ENCODE measurements at places on chromosomes 1 and 21.

- peak; percentile 92 for DNase-seq
These were observed 176.8 kb downstream of the HHIPL2 start for GRCh38 chr1:222370913-222371675.

GRCh38 chr1:44932151-44932550, 54.2 kb downstream of the EIF2B3 start:
- DNase-seq: no peak

DNA sequence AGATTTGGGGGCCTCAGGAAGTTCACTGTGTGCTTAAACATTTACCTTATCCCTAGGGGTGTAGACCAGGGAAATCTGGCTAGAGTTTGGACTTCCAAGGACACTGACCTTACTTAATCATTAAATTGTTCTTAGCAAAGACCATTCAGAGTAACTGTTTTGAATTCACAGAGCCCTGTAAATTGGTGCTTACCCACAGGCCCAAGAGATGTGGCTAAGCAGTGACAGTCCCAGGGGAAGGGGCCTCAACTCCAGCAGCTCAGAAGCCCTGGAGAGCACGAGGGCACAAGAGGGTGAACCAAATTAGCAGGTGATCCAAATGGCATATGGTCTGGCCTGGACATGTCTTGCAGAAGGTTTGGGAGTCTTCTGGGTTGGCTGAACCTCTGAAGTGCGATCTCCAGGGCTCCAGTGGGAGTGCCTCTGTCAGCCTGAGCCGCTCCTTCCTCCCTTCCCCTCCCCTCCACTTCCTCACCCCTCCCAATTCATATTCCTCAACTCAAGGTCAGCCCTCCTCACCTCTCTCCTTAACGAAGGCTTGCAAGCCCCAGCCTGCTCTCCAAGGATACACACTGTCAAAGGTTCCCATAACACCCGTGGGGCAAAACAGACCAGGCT, 4.3 kb downstream of the PAQR7 start:
- DNase-seq: no peak

- DNase-seq: no peak
These were observed 24.1 kb upstream of the TTC39A start for GRCh38 chr1:51354416-51354815.

- no peak for DNase-seq
These were observed 232.7 kb downstream of the KCNJ6 start for GRCh38 chr21:37683396-37684114.

GRCh38 chr1:230125640-230126528, 58.8 kb downstream of the GALNT2 start:
- DNase-seq: no peak

GRCh38 chr1:34236089-34236488, 59.4 kb downstream of the C1orf94 start:
- DNase-seq: no peak

- DNase-seq: no peak
These were observed 59.3 kb downstream of the FH start for GRCh38 chr1:241460098-241460873.

DNA sequence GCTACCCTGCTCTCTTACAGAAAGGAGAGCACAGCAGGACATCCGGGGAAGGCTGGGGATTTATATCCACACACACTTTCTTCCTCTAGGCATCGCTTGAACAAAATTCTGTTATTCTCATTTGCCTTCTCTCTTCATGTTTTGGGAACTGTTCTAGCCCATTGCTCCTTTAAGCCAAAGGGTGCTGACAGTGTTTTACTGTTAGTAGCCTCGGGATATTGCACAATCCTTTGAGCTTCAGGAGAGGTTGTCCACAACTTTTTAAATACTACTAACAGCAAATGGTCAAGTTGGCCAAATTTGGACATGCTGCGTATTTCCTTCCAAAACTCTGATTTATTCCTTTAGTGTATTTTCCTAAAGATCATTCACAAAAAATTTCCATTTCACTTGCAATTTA, 579.2 kb upstream of the RGS18 start:
- no peak for DNase-seq

DNA sequence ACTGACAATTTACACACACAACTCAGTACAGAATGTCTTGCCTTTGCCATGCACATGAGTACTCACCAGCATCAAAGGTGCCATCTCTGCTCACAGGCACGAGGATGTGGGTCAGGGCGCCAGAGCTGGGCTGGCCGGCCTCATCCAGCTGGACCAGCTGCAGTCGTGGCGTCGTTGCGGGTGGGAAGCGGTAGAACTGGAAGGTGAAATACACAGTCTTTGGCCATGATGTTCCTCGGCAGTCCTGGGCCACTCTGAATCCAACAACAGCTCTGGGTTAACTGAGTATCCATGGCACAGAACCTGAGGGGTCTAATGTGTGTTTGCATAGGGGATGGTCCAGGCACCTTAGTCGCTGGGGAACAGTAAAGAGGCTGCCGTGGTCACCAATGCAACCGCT, 87.7 kb downstream of the NPHP4 start:
- no peak for DNase-seq

- no peak for DNase-seq
These were observed 14.4 kb downstream of the CDK18 start for GRCh38 chr1:205518661-205519540.

- no peak for DNase-seq
These were observed 228.5 kb upstream of the C1orf174 start for GRCh38 chr1:4128616-4129015.

DNA sequence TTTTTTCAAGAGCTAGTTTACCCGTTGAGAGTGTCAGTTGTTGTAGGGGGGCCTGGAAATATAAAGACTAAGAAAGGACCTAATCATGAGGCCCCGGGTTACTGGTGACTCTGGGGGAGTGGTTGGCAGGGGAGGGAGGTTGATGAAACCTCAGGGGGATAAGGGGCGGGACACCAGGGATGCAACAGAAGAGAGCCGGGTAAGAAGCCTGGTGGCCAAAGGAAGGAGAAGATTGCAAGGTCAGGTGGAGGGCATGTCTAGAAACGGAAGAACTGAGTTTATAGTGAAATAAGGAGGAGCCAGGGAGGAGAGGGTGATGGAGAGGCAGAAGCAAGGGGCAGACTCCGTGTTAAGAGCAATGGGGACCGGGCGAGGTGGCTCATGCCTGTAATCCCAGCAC, 12.5 kb upstream of the SPOCD1 start:
- no peak for DNase-seq

GRCh38 chr21:40162075-40162474, 294.8 kb downstream of the PCP4 start:
- no peak for DNase-seq

- no peak for DNase-seq
These were observed 2.2 kb downstream of the LAD1 start for GRCh38 chr1:201396861-201397464.

DNA sequence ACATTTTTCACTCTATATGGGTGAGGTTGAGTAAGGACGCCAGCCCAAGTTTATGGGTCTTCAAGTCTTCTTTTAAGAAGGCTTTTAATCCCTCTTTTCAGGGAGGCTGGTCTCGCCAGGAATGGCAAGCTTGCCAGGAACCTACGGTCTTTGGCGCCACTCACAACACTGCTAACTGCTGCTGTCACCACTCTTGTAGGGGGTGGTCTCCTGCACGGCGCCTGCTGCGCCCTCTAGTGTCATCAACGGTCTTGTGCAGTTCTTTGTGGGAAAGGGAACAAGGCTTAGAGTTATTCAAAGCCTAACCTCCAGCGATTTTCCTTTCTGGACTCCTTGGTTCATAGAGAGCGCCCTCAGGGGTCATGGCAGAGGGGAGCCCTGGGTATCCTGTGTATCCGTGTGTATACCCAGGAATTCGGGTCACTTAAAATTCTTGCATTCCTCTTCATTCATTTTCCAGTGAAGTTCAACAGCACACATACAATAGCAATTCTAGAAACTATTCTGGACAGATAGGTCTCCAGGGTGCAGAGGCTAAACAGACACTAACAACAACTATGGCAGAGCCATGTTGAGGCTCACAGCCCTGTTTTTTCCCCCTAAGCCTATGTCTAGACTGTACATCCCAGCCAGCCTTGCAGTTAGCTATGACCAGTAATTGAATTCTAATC, 392.8 kb upstream of the CAMK1G start:
- DNase-seq: no peak

DNA sequence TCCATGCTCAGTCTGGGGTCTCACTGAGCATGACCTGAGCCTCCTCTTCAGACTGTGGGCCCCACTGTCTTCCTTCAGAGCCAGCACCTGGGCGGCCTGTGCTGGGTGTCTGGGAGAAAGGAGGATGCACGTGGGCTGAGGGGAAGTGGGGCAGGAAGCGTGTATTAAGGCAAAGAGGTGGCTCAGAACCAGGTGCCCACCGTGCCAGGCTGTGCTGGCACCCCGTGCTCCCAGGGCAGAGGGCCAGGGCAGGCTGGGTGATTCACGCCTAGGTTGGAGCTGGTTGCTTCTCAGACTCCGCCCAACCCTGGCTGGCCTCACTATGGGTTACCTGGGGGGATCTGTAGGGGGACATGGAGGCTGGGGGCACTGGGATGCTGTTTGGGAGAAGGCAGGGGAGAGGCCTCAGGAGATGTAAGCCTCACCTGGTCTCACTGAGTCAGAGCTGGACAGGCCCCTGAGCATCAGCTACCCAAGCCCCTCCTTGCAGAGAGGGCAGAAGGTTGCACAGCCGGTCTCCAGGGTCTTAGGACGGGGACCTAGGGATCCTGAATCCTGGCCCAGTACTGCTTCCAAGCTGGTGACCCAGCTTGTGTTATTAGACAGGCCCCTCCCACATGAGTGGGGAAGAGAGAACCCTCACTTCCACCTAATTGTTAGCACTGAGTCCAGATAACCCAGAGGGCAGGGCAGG, 18.6 kb upstream of the PADI1 start:
- no peak for DNase-seq

GRCh38 chr1:3351449-3352298, 102.8 kb upstream of the ARHGEF16 start:
- DNase-seq: no peak

DNA sequence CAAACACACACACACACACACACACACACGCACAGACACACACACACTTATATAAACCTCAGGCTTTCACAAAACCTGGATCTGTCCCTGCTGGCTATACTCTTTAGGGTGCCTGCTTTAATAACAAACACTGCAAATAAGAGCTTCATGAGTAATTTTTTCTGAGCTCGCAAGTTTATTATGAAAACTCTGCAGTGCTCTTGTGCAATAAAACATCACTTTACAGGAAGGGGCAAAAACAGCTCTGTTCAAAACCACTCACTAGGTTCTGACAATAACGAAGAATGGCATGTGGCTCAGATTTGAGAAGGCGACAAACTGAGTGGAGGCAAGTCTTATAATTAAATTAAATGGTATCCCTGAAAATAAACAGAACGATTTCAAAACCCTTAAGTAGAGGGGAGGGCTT, 42.6 kb upstream of the CTPS1 start:
- peak; percentile 68 for DNase-seq

GRCh38 chr1:34155860-34156259, 9.2 kb downstream of the CSMD2 start:
- DNase-seq: no peak

DNA sequence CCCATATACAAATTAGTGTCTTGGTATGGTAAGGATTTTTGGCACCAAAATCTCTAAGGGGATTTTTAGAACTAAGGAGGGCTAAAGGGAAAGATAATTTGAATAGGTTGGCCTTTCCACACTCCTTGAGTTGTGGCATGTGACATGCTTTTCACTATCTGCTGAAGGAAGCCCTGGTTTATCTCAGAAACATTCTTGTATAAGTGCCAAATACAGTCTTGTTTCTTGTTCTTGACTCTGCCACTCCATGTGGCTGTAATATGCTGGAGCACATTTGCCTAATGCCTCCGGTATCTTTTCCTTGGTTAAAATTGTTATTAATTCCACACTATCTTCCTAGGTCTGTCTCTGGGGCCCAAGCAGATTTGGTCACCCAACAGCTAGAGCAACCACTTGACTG, 457.0 kb downstream of the USP25 start:
- no peak for DNase-seq

DNA sequence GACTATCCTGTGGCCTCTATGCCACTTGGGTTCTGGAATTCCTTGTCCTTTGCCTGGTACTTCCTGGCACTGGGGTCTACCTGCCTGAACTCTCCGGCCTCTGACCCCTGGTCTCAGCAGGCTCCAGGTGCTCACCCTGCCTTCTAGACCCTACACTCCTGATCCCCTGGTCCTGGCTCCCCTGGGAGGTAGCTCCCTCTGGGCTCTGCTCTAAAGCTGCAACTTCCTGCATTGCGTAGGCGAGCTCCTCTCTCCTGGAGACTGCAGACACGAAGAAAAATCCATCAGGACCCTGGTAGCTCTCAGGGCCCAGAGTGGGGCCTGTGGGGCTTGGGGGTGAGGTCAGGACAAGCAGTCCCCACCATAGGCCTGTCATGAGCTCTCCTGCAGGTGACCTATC, 7.8 kb upstream of the PLEKHG5 start:
- no peak for DNase-seq

DNA sequence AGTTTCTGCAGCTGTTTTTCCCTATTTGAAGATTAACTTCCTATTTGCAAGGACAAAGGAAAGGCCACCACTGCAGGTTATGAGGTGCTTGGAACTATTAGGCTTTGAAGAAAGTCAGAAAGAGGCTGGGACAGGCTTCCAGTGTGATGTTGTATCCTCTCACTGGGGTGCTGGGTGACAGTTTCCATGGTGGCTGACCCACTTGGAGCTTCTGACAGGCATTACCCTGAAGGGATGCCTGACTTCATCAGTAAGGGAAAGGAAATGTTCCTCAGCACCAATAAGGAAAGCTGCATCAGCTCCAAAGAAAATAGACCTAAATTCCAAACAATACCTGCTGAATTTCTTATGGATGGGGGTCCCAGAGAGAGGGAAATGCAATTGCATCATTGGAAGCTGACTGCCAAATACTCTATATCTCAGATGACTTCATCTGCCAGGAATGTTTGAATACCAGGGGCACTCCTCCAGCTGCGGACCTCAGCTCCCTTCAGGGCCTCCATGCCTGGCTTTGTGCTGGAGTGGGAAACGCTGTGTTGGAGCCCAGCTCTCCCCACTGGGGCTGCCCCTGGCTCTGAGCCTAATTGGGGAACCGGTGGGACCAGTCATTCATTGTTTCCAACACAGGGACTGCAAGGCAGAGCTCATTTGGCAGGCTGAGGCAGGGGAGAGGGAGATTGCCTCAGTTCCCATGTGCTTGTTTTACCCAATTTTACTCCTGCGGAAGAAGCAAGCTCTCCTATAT, 76.6 kb downstream of the RGL1 start:
- no peak for DNase-seq

- no peak for DNase-seq
These were observed 2.2 kb downstream of the CAMK1G start for GRCh38 chr1:209585672-209586071.

- DNase-seq: no peak
These were observed 4.0 kb upstream of the KCNA10 start for GRCh38 chr1:110523011-110523410.

GRCh38 chr1:163300568-163300967, 21.2 kb upstream of the NUF2 start:
- DNase-seq: no peak

GRCh38 chr1:178258536-178258935, 164.6 kb downstream of the RASAL2 start:
- no peak for DNase-seq

DNA sequence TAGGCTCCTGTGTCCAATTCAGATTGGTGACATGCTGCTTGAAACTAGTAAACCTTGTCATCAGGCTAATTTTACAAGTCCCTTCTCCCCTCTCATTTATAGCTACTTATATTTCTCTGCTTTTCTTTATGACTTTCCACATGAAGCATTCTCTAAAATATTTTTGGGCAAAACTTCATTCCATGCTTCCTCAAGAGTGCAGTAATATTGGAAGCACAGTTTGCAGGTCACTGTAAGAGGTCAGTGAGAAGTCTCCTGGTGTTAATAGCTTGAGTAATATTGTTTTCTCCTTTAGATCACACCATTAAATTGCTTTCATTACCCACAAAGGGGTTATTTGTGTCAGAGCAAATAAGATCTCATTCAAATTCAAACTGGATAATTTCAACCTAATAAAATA, 46.6 kb downstream of the LPAR3 start:
- DNase-seq: no peak

Data from AG09309 (cell line).